ENCODE measurements at places on chromosomes 12 and 14.

DNA sequence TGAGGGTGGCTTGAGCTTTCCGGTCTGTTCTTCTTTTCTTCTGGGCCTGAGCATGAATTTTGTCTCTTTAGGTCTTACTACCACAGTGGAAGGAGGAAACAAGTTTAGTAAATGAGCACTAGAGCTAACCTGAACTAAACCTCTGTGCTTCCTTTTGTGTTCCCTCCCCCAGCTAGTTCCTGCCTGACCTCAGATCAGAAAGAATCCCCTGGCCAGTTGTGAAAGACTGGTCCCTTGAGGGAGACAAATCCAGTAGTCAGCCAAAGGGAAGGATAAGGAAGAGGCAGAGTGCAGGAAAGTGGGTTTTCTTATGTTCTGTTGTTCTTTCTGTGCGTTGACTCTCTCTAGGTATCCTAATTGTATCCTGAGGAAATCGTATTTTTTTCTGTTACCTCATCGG lies 17.5 kb downstream of the ZNF664 start:
- DNase-seq, result no peak

GRCh38 chr14:50560931-50561285 lies 963 bp downstream of the ATL1 start:
- DNase-seq, result peak; percentile 90

- no peak for DNase-seq
These were observed 172.6 kb downstream of the PRKCH start for GRCh38 chr14:61494018-61494417.

GRCh38 chr14:91327250-91327595 lies 82.7 kb upstream of the GPR68 start:
- no peak for DNase-seq

GRCh38 chr12:5399266-5399665 lies 32.6 kb upstream of the NTF3 start:
- DNase-seq, result no peak

DNA sequence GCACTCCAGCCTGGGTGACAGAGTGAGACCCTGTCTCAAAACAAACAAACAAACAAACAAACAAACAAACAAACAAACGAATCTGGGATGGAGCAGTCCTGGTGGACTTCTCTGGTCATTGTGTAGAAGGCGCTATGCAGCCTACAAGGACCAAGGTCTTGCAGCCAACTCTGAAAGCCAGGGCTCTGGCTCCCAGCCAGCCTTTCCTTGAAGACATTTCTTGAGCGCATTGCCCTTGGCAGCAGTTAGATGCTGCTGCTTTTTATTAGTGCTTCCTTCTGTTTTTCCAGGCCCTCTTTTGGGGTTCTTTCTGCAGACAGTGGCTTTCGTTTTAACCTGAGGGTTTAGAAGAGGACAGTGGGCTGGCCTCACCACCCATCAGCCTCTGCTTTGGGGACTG lies 20.2 kb downstream of the CCDC177 start:
- no peak for DNase-seq

DNA sequence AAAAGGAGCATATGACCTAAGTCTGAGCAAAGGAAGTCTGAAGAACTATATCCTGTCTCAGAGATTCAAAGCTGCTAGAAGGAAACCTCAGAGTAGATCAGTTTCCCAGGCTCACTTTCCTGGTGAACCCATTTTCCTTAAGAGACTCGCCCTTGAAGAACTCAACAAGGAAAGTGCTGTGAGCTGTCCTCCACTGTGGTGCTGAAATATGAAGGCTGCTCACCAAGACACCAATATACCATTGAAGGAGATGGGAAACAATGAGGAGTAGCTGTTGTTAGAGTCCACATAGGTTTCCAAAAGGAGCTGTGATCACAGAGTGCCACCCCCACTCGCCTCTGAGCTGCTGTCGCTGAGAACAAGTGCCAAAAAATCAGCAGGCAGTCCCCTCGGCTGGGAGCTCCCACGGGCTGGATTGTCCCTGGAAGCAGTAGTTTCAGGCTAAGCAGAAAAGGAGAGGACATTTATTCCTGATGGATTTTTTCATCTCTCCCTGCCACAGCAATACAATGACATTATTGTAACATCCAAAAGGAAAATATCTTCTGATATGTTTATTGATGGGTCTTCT lies 282.1 kb downstream of the RPS29 start:
- DNase-seq, result peak; percentile 41

GRCh38 chr12:111467857-111468241 lies 62.1 kb downstream of the SH2B3 start:
- no peak for DNase-seq

- DNase-seq, result no peak
These were observed 3.4 kb upstream of the C3AR1 start for GRCh38 chr12:8069582-8069981.

- DNase-seq, result no peak
These were observed 235.1 kb upstream of the DIO2 start for GRCh38 chr14:80446356-80446755.

DNA sequence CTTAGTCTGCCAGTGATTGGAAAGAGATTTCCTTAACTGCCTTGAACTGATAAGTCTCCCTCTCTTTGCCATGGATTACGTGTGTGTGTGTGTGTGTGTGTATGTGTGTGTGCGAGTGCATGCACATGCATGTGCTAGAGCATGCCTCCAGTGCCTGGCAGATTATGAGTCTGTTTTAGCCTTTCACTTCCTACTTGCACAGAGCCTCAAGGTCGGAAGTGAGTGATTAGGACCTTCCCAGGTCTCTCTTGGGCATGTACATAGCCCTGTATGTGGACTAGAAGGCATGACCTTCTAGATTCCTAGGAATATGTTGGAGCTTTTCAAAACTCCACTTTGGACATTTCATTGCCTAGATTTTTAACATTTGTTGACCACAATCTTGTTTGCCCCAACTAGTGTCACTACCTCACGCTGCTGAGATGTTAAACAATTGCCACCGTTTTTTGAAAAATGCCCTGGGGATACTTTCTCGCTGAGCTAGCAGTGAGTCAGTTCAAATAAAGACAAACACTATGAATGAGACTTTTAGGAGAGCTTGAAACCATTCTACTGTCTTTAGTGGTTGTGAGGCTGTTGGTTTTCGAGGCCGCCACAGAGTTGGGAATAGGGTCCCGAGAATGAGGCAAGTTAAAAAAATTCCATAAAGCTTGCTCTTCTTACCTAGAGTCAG lies 28.2 kb downstream of the KIAA0586 start:
- no peak for DNase-seq

DNA sequence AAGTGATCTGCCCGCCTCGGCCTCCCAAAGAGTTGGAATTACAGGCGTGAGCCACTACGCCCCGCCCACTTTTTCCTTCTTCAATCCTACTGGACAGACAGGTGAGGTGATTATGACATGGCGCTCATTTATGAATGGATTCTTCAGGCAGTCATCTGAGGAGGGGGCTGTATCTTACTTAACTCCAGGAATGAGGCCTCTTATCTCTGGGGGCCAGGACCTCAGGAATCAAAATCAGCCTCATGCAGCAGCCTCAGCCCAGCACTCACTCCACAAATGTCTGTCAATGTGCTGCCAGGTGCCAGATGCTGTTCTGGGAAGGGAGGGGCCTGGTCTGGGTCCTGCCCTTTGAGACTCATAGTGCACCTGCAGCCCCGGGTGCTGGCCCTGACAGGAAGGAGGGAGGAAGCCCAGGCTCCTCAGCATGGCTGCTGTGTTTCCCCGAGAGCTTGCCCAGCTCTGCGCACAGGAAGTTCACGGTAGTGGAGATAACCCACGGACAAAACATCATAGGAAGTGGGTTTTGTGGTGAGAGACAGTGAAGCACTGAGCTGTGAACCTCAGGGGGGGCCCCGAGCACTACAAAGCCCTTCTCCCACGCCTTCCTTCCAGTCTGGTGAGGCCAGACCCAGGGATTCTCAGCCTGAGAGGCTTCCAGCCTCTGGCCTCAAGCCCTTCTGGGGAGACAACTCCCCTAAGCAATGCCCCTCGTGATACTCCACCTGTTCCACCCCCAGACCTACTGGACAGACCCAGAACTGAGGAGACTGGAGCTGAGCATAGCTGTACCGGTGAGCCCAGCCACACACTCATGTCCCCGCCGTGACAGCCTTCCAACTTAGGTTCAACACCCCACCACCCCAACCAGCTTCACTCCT lies 22.3 kb downstream of the GALNT6 start:
- DNase-seq, result peak; percentile 55

GRCh38 chr12:81957631-81958030 lies 198.5 kb upstream of the PPFIA2 start:
- no peak for DNase-seq

GRCh38 chr12:5748027-5748426 lies 197.0 kb downstream of the ANO2 start:
- no peak for DNase-seq

GRCh38 chr12:109557200-109557599 lies 16.1 kb downstream of the MMAB start:
- DNase-seq, result no peak

DNA sequence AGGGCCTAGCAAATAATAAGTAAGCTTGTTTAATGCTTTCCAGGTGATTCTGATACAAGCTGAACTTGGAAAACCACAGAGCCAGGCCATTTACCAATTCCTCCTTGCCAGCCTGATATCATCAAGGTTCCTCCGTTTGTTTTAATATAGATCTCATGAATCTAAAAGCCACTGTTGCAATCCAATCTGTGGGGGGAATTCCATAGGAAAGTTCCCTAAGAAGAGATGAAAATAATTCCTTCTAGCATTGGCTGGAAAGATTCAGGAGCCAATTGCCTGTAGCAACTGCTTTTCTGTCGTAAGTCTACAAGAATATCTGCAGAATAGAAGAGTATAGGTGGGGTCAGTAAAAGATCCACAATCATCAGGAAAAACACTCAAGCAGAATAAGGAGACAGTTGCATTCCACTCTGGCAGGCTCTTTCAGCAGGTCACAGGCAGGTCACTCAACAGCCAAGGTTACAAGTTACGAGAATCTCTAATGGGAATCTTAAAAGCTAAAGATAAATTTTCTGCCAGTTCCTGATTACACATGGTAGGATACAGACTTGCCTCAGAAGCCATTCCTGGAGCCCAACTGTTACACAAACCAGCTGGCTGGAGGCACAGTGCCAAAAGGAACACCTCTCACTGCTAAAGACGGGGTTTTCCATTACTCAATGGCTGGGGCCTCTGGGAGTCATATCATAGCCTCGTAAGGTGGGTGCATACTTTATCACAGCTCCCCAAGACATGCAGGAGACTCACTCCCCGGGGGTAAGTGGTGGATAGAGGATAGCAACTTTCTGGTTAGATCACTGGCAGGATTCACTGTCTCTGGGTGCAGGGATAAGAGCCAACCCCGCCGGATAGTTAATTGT lies 43.6 kb downstream of the FGD6 start:
- DNase-seq, result peak; percentile 38

DNA sequence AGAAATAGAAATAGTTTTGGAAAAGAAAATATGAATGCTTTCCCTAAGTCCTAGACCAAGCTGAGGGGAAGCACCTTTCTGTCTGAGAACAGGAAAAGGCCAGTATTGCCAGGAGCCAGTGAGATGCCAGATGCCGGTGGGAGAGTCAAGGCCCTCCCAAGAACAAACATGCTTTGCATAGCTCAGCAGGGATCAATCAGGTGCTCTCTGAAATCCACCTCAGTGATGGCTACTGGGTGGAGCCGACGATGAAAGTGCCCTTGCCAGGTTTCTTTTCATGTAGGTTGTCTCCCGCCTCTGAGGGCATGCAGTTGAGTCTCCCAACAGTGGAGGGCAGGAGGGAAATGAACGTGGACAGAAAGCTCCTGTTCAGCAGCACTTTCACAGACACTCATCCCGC lies 28.3 kb downstream of the DEGS2 start:
- no peak for DNase-seq

DNA sequence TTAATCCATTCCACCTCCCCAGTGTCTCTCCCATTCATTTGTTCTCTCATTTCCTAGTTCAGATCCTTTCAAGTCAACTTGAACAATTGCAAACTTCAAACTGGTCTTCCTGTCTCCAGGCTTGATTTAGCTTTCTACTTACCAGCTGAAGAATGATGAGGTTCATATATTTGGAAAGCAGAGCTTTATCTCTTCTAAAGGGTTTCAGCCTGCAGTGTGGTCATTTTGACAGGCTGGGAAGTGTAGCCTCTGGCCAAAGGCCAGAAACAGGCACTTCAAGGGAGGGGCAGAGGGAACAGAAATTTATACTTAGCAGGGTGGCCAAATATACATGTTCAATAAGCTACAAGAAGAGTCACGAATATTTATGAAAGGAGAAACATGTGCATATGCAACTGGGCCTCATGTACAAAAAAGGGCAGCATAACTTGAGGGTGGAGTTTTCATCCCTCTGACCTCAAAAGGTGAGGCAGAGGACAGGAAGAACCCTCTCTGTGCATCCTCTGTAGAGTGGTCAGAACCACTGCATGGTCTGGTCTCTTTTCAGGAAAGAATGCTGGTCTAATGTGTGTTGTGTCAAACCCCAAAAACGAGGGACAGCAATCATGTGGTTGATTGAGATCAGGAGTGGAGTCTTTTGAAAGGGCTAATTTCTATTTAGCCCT lies 34.0 kb upstream of the HECTD1 start:
- no peak for DNase-seq

GRCh38 chr14:96275177-96276112 lies 19.4 kb downstream of the BDKRB1 start:
- peak; percentile 85 for DNase-seq

GRCh38 chr12:1607940-1608712 lies 13.7 kb upstream of the FBXL14 start:
- DNase-seq, result no peak

DNA sequence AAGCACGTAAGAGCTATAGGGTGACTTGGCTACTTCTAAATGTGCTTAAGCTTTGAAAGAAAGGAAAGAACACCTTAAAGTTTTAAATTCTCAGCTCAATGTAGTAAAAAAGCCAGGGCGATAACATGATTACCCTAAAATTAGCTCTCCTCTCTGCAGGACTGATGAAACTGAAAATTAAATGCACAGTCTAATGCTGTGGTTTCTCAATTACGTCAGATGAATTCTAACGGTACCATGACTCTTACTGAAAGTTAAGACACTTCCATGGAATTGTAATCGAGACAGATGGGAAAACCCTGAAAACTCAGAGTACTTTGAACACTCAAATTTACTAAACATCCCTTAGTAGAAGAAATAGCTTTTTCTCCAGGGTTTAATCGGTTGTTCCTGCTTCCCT lies 25.9 kb upstream of the PRKD1 start:
- no peak for DNase-seq

GRCh38 chr12:60419986-60420385 lies 824.2 kb downstream of the SLC16A7 start:
- DNase-seq, result no peak

- DNase-seq, result no peak
These were observed 335.2 kb downstream of the BMP4 start for GRCh38 chr14:53621433-53621832.

DNA sequence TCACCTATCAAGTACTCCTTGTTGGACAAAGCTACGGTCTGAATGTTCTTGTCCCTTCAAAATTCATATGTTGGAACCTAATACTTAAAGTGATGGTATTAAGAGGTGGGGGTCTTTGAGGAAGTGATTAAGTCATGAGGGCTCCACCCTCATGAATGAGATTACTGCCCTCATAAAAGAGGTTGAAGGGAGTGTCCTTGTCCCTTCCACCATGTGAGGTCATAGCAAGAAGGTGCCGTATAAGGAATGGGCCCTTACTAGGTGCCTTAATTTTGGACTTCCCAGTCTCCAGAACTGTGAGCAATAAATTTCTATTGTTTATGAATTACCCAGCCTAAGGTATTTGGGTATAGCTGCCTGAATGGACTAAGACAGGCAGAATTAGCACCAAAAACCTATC lies 191.1 kb upstream of the NUDT4 start:
- DNase-seq, result no peak

GRCh38 chr14:80426683-80427082 lies 215.4 kb upstream of the DIO2 start:
- no peak for DNase-seq

All from Ammon's horn (tissue), 1 donor.